ENCODE measurements at places on chromosomes 1 and 21.

DNA sequence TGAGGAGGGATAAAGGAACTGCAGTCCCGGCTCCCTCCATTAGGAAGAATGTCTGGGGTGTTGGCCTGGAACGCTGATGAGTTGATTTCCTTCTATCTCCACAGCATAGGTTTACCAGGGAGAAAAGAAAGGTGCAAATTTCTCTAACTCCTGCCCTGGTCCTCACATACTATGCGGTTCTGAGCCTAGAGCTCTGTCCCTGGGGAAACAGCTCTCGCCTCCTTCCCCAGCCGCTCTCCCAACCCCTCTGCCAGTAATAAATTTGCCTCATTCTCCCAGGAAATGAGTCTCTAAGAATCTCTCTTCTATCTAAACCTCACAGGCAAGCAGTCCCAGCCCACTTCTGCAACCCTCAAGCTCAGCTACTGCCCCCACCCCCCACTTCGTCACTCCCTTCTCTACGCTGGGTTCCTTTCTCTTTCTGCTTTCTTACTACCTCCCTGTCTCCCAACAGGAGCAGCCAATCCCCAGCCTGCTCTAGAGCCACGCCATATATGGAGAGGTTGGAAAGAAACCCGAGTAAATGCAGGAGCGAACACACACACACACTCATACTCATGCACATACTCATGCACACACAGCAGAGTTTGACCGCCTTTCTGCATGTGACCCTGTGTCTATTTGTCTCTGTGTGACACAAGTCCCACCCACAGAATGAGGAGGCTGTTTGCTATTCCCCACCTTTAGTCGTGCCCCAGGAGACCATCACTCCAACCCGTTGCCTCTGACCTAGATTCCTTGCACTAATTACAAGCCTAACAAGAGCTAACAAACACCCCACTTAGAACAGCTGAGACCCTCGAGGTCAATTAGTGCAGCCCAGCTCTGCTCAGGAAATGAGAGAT lies 13.4 kb downstream of the PLEKHO1 start:
- no peak for DNase-seq

- no peak for DNase-seq
Observed at GRCh38 chr1:213192026-213192425, 141.0 kb downstream of the RPS6KC1 start.

DNA sequence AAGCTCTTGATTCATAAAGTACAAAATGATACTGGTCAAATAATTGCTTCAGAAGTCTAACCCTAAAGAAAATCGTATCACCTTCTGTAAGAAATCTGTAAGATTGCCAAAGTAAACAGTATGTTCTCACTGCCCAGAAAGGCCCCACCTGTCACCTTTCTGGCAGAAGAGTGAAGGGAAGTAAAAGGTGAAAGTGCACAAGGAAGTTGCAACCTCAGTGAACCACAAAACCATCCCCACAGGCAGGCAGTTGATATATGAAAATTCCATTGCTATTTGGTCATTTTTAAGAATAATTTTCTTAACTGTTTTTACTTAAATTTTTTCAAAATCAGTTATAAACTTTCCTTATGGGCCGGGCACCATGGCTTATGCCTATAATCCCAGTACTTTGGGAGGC lies 48.5 kb upstream of the FBXO28 start:
- DNase-seq = no peak

- no peak for DNase-seq
Observed at GRCh38 chr1:102085896-102086295, 89.2 kb upstream of the OLFM3 start.

- no peak for DNase-seq
Observed at GRCh38 chr1:115071012-115071664, 18.2 kb downstream of the TSPAN2 start.

GRCh38 chr1:31084782-31085569 lies 19.5 kb upstream of the PUM1 start:
- no peak for DNase-seq

- no peak for DNase-seq
Observed at GRCh38 chr1:28439320-28439719, 66.5 kb upstream of the RCC1 start.

DNA sequence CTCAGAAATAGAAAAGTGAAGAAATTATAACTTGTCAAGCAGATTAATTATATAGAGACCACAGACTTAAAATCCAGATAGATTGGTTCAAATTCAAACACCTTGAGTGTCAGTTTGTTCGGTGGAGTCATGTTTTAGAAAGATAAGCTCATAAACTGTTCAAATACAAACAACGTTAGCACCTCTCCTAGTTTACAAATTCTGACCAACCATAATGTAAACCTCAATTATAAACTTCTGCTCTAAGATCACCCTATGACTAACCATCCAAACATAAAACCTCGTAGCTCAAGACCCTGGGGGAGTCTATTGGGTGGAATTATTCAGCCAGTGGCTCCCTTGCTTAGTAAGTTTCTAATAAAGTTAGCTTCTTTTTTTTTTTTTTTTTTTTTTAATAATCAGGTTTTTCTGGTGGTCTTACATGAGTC lies 12.4 kb downstream of the CBR1 start:
- no peak for DNase-seq

DNA sequence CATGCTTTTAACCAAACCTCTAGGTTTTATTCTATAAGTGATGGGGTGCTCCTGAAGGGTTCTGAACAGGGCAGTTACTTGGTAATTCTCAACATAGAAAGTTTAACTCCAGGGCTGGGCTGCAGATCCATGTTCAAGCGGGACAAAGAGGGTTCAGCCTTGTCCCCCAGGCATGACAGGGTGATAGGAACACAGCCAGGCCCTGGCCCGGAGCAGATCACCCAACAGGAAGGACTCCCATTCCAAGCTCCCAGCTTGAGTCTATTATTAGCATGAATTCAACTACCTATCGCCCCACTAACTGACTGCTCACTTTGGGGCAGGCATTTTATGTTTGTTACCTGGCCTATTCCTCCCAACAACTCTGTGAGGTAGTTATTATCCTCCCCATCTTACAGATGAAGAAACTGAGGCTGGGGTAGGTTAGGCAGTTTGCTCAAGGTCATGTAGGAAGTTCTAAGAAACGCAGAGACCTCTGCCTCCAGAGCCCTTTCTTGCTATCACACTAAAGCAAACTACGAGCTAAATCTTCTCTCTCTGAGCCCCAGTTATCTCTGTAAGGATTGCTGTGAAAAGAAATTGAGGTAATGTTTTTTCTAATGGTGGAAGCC lies 14.5 kb downstream of the ASAP3 start:
- DNase-seq = no peak

- no peak for DNase-seq
Observed at GRCh38 chr1:102234753-102235359, 238.1 kb upstream of the OLFM3 start.

GRCh38 chr1:26060832-26061574 lies 6.4 kb downstream of the TRIM63 start:
- no peak for DNase-seq

- DNase-seq = no peak
Observed at GRCh38 chr1:231594123-231594522, 32.5 kb upstream of the DISC1 start.

DNA sequence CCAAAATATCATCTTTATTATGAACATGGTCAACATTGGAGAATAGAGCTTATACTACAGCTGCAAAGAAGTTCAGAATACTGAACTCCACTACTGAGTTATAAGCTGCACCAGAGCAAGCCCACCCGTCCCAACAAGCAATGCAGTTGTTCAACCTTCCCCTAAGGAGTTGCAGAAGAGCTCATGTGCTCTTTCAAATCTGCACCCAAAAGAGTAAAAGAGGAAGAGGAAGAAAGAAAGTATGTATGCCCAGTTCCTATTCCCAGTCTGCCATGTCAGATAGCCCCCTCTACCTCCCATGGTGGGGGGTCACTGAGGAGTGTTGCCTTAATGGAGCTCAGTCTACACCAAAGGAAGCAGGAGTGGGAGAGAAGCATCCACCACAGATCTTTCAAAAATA lies 6.9 kb downstream of the C1orf162 start:
- no peak for DNase-seq
